ENCODE measurements at places on chromosomes 5 and 9.

DNA sequence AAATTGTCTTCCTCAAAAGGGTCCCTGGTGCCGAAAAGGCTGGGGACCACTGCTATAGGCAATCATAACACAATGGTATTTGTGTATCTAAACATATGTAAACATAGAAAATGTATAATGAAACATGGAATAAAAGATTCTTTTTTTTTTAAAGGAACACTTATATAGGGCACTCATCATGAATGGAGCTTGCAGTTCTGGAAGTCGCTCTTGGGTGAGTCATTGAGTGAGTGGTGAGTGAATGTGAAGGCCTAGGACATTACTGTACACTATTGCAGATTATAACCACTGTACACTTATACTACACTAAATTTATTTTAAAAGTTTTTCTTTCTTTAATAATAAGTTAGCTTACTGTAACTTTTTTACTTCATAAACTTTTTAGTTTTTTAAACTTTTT lies 176.4 kb downstream of the ARRDC3 start:
- DNase-seq = no peak

DNA sequence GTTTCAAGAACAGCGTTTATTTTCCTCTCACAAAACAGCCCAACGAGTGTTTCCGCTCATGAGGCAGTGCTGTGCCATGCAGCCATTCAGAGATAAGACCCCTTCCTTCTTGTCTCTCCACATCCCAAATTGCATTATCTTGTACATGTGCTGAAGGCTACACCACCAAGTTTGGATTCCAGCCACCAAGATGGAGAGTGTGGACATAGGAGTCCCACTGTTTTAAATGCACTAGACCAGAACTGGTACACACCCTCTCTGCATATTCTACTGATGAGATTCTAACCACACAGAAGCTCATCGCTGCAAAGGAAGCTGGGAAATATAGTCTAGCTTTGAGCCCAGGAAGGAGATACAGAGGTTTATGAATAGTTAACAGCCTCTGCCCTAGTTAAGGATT lies 509.4 kb downstream of the NFIB start:
- no peak for DNase-seq

GRCh38 chr5:60640901-60641300 lies 59.1 kb downstream of the DEPDC1B start:
- DNase-seq = no peak

- no peak for DNase-seq
Observed at GRCh38 chr5:41148448-41148847, 64.9 kb downstream of the C6 start.

GRCh38 chr5:157761690-157762621 lies 18.4 kb downstream of the LSM11 start:
- DNase-seq = peak; percentile 71

GRCh38 chr9:97527626-97528528 lies 26.4 kb downstream of the TMOD1 start:
- DNase-seq = no peak

GRCh38 chr5:80191397-80191796 lies 64.5 kb downstream of the SERINC5 start:
- no peak for DNase-seq

DNA sequence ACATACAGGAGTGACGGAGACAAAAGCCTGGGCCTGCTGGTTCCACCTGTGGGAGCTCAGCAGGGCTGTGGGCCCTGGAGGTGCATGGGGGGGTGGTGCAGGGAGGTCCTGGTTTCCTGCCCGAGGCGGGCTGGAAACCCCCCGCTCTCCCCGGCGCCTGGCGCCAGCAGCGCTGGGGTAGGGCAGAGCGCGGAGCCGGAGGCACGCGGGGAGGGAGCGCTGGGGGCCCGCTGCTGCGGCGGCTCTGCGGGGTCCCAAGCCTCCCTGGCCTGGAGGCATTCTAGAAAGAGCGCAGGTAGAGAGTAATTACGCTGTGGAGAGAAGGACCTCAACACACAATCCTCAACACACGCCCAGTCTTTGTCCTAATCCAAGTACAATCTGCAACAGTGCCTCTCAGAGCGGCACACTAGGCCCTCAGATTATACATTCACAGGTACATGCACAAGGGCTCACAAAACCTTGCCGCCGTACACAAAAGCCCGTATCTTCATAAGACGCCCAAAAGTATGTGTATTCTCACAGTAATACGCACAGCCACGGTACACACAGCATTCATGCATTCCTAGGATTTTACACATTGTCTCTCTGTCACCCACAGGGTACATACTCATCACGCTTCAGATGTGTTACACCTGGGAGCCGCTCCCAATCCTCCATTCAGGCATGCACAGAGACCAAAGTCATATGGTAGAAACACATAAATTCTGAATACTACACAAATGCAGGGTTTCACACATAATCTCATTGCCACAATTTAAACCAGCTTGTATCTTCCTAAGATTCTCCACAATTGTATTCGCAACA lies 2.1 kb upstream of the HAND1 start:
- no peak for DNase-seq

DNA sequence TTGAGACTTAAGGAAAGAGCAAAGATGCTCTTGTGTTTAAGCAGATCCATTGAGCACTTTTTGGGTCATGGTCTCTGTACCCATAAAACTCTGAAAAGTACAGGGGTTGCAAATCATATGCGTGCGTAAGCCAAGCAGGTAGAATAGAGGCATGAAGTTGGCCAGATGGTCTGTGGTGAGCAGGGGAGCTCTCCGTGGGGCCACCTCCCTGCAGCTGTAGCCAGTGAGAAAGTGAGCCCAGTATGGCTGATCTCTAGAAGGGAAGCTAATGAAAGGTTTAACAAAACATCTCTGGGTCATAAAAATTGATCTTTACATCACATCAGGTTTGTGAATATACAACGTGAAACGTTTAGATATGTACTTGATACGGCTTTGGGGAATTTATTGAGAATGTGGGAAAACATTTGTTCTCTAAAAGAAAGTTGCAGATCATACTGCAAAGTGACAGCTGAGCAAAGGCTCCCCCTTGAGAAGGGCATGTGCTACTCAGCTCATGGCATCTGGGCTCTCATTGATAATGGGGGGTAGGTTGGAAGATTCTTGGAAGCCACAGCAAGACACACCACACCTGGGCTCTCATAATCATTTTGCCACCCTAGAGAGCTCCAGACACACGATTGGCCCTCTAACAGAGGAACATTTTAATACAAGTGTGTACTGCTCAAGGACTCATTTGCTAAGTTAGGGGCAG lies 30.6 kb downstream of the SH3GL2 start:
- no peak for DNase-seq

GRCh38 chr5:144915452-144915851 lies 744.8 kb downstream of the KCTD16 start:
- no peak for DNase-seq

- no peak for DNase-seq
Observed at GRCh38 chr5:135662683-135663082, 83.9 kb upstream of the CXCL14 start.

DNA sequence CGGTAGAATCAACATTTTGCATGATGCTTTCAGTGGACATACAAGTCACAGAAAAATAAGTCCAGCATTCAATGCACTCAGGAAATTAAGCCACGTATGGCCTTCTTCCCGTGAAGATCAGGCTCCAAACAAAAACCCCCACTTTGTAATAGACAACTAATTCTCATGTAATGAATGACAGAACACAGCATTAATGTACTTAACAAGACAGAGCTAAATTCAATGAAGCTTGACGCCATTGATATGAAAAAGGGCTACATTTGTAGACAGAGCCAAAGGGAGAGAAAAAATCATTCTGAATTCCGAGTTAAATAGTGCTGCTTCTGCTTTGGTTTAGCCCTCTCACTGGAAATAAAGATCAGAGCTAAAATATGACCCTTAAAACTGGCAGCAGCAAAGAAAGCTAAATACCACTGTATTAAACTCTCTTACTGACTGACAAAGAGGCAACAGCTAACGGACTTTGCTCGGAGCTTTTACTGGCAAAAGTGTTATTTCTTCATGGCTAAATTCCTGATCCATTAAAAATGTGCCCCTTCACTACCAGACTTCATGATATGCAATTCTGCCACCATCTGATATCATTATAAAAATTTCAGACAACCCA lies 250.5 kb downstream of the BNC2 start:
- DNase-seq = no peak

GRCh38 chr5:67942421-67942820 lies 273.1 kb upstream of the PIK3R1 start:
- DNase-seq = no peak

DNA sequence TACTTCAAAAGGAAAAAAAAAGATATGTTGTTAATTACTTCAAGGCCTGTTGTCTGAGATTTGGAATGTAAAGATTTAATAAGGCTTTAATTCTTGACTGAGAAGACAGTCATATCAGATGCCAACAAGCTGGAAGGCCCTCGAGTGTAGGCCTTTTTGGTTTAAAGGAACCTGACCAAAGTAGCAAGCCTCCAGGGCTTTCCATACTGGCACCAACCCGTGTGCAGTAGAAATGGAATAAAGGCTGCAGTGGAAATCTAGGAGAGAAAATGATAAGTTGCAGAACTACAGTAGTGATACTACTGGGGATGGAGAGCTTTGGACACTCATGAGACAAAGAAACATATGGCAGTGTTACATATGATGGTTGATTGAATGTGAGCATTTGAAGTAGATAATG lies 358.0 kb downstream of the TAF11L14 start:
- DNase-seq = no peak

DNA sequence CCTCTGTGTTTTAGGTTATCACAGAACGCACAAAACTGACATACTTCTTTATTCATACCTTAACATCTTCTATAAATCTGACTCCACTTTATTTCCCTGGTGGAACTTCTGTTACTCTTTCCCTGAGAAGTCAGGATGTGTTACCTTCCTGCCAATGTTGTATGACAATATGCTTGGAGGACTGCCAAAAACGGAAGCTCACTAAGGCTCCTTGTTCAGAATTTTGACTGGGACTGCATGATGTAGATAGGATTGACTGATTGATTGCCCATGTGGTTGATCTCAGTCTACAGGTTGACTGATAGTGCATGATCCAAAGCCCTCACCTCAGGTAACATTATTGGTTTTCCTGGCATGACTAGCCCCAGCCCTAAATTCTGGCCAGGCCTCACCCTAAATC lies 319.4 kb downstream of the TLR4 start:
- DNase-seq = no peak

DNA sequence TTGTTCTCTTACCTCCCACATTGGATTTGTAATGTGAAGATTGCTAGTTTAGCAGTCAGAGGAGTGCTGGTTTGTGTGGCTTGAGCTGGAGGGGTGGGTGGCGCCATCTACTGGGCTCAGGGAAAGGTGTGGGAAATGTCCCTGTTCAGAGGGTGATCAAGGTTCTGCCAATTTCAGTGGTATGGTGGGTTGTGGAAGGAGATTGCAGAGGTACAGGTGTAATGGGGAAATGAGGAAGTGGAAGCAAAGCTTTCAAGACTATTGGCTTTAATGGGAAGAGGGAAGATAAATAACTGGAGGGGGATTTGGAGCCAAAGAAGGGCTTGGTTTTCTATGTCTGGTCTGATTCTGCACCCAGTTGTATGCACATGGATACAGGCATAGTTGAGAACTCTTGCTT lies 76.4 kb downstream of the OSMR start:
- peak; percentile 84 for DNase-seq

DNA sequence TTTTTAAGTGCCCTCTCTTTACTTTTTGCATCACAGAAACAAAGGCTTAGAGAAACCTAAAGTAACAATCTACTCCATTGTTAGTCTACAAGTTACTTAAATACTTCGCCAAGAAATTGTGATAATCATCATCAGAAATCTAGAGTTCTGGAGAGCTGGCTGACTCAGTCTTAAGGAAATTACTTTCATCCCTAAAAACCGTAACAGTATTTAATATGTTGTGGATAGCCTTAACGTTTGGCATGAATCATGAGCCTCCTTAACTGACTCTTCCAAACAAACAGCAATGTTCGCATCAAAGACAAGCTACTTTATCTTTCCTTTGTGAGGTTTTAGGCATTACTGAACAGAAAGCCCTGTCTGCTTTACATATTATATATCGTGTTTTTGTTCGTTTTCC lies 128.7 kb downstream of the NIPBL start:
- DNase-seq = no peak

DNA sequence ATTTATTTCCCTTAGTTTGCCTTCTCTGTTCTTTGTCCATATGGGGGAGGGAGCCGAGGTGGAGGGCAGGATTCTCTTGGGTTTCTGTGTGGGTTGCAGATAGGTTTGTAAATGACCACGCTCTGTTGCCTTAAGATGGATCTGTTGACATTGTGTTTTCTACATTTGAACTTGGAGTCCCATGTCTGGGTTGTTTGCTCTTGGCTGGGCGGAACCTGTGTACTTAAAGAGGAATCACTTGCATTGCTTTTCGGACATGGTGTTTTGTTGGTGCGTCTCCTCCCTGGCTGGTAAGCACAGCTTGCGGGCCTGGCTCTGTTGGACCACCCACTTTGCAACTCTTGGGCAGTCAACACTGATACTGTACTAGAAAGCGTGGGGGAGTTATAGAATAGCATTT lies 45.9 kb downstream of the EHMT1 start:
- DNase-seq = no peak

DNA sequence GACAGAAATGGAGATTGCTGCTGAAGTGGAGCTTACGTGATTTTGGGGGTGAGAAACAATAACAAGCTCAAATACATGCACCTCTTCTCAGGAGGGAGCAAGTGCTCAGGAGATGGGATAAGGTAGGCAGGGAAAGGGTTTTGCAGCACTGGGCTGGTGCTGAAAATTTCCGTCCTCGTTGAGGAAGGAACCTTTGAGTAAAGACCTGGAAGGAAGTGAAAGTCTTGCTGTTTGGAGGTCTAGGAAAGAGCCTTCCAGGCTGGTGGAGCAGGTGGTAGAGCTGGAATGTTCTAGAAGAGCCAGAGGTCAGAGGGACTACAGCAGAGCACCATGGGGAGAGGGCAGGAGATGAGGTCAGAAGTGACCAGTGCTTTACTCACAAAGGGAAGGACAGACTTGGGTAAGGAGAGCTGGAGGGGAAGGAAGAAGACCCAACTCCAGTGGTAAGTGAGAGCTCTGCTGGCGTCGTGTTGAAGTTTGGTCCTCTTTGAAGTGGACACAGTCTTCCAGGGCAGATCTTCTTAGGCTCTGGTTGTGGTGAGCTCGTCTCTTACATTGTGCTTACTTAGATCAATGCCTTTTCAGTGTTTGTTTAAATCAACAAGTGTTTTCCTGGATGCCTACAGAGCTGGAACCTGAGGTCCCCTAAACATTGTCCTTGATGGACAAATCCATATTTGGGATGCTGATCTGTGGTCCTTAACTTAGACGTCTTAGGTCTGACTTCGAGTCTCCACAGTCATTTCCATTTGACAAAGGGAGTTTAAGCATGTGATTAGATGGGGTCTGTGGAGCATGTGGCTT lies 21.0 kb downstream of the ANKRD33B start:
- DNase-seq = no peak

GRCh38 chr9:101014566-101014965 lies 14.0 kb upstream of the PLPPR1 start:
- DNase-seq = no peak

GRCh38 chr9:8599937-8600336 lies 800.4 kb upstream of the DMAC1 start:
- DNase-seq = peak; percentile 47

GRCh38 chr9:123527981-123528380 lies 172.0 kb downstream of the CRB2 start:
- no peak for DNase-seq

DNA sequence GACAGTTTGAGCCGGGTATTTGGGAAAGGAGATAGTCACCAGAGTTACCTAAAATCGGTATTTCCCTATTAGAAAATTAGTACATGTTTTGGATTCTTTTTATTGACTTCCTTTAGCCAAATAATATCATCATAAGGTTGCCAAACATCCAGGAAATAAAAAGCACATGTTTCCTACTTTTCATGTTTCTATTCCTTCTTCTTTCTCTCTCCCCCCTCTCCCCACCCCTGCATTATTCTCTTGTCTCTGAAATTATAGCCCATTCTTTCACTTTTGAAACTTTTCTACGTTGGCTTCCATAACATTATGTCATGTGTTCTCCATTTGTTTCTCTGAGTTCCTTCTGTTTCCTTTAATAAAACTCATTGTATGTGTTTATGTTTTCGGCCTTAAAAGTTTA lies 161.9 kb downstream of the ALDH1A1 start:
- no peak for DNase-seq
